ENCODE measurements at places on chromosomes 12 and 14.

- DNase-seq, result no peak
Measured at GRCh38 chr12:92571844-92572543, 130.8 kb upstream of the PLEKHG7 start.

DNA sequence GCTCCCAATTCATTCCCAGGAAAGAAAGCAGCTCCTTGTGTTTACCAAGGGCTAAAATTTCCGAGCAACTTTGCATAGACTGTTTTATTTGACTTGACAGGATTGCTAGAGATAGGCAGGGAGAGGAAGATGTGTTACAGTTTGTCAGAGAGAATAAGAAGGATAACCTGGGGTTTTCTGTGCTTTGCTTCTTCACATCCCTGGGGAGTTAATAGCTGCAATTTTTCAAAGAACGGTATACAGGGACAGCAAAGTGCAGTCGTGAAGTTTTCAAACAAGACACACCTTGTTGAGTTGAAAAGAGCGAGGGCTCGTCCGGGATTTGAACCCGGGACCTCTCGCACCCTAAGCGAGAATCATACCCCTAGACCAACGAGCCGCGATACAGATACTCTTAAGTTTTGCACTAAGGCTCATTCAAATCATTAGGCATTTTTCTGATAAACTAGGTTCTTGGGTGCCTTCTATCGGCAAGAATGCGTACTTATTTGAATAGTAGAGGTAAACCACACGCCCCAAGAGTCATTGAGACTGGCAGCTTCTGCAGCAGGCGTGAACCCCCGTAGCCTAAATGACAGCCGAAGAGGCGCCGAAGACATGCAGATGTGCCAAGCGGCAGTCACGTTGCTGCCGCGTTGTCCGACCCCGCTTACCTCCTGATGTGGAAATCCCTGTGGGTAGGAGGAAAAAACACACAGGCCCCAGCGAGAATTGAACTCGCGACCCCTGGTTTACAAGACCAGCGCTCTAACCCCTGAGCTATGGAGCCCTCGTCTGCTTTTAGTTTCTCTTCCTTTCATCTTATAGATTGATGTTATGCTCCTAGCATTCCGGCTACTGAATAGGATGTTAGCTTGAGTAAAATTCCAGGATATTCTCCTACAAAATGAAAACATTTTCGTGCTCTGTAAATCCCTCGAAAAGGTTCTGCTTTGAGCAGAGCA lies 22.2 kb upstream of the RNASE12 start:
- DNase-seq, result peak; percentile 91

GRCh38 chr12:90260136-90260535 lies 551.5 kb upstream of the ATP2B1 start:
- no peak for DNase-seq

DNA sequence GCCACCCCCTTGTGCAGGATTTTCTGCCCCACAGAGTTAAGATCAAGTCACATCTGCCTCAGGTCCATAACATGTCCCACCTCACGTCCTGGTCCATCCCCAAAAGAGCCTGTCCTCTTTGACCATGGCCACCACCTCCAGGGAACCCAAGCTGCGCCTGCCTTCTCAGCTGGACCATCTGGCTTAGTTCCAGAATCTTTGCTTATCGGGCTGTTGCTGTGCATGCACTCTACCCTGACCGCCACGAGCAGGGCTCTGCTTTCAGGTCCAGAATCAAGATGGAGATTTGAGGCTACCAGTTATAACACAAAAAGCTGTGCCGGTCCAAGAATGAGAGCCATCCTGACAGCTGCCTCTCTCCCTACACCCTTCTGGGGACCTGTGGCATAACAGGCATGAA lies 326.7 kb downstream of the DPF3 start:
- no peak for DNase-seq

DNA sequence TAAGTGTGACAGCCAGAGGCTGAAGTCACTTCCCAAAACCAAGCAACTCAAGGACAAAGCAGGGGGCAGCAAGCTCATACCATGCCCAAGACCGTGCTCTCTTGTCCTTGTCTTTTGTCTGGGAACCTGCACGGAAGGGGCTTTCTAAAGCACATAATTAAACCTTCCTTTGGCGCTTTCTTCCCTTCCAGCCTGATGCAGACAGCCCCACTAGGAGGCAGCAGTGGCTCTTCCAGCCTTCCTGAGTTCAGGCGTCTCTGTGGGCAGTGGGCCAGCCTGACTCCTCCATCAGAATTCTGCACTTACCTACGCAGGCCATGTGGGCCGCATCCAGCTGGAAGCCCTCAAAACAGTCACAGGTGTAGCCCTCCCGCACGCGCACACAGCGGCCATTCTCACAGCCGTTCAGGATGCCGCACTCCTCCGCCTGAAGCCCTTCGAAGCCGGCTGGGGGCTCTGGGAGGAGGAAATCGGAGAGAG lies 7.6 kb downstream of the ISCA2 start:
- DNase-seq, result peak; percentile 48

GRCh38 chr14:29941401-29941800 lies 13.8 kb upstream of the PRKD1 start:
- DNase-seq, result no peak

GRCh38 chr14:29085546-29085945 lies 319.0 kb downstream of the FOXG1 start:
- DNase-seq, result peak; percentile 3

- no peak for DNase-seq
Measured at GRCh38 chr14:77691259-77691658, 16.6 kb downstream of the ALKBH1 start.

- no peak for DNase-seq
Measured at GRCh38 chr14:27553790-27554189, 956.0 kb upstream of the NOVA1 start.

DNA sequence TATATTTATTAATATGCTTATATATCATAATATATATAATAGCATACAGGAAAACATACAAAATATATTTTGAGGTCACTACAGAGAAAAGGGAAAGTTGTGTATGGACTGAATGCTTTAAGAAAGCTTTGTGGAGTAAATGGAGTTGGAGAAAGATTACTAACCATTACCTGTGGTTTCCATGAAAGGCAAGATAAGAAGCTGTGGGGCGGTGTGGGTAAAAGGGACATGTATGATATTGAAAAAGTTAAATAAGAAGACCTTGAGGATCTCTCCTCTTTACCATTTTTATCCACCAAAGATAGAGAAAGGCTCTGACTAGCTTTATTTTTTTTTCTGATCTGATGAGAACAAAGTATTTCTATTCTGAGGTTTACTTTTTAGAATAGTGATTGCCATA lies 404.4 kb downstream of the TRHDE start:
- DNase-seq, result no peak

DNA sequence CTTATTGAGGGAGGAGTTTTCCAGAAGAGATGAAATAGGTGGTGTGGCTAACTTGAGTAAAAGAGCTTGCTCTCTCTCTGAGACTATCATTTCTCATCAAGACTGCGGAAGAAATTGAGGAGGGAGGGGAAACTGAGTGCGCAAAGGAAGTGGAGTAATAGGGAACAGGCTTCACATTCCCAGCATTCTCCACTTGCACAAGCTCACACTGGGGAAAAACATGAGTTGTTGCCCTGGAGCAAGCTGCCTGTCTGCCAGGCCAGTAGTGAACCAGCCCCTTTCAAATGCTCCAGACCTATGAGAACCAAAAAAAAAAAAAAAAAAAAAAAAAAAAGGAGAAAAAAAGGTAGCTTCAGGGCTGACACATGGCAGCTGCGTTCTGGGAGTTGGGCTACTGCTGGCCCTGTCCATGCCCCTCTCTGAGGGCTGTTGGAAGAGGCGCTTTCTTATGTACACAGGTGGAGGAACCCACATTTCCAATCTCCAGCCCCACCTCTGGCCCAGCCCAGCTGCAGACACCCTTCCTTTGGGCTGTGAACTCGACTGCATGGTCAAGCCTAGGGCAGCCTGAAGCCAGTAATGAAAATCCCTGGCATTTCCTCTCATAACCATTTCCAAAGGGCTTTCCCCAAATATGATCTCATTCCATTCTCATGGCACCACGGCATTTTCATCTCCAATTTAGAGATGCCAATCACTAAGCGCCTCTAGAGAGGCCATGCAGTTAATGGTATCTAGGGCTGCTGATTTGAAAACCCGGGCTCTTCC lies 32.5 kb upstream of the EMP1 start:
- no peak for DNase-seq

GRCh38 chr12:101570047-101570446 lies 24.7 kb upstream of the MYBPC1 start:
- DNase-seq, result peak; percentile 61

- DNase-seq, result peak; percentile 6
Measured at GRCh38 chr12:47938093-47938492, 25.3 kb upstream of the TMEM106C start.

GRCh38 chr12:21776175-21776574 lies 1.7 kb upstream of the KCNJ8 start:
- DNase-seq, result no peak

DNA sequence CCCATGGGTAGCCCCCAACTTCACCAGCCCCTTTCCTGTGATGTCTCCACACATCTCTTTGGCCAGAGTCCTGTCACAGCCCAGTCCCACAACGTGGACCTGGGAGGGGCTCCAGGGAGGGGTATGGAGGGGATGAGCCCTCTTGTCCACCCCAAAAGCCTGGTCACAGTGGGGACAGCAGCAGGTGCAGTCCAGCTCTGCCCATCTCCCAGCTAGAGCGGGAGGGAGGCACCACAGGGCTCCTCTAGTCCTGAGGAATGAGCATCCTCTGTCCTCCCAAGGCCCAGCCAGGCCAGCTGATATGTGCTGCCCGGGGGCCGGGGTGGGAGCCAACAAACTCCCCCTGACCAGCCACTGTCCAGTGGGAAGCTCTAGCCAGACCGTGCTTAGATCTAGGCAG lies 43.5 kb upstream of the EIF5 start:
- no peak for DNase-seq

DNA sequence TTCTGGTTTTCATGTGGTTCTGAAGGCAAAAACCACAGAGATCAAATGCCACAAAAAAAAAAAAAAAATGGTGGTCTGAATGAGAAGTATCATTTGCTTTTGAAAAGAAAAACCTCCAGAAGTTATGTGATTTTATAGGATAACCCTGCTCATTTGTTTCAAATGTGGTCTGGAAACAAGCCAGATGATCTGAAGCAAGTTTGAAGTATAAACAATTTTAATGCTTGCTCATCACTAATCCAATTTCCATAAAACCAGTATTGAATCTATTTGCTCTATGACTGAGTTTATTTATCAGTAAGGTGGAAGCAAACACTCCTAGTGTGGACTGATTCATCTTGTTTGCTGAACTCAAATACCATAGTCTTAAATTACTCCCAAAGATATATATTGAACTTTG lies 407.3 kb upstream of the FLRT2 start:
- DNase-seq, result no peak

- no peak for DNase-seq
Measured at GRCh38 chr12:12902036-12902435, 10.7 kb downstream of the GPRC5A start.

- DNase-seq, result peak; percentile 95
Measured at GRCh38 chr12:14981049-14981448, 8.2 kb downstream of the PDE6H start.

DNA sequence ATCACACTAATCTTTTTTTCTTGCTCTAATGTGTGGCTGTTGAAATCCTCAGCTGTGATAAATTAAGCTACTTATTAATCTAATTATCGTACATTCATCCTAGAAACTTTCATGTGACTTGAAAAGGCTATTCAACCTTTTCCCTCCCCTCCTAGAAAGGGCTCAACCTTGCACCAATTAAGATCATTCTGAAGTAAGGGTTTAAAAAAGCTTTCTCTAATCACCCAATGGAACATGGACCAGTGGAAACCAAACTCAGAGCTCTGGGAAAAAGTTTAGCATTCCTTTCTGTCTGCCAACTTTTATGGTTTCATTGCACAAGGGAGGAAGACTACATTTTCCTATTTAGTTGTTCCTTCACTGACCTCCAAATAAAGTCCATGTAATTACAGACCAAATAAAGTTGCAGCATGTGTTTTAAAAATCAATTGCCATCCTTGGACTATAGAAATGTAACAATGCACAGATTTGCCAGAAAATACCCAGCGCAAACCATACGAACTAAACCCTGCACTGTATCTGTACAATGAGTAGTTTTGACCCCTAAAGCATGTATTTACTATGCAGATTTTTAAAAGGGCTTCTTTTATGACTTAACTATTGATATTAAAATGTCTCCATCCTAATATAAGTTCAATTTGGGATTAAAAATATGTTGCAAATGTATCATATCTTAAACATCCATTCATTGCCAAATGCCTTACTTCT lies 142.6 kb upstream of the OTX2 start:
- DNase-seq, result no peak

DNA sequence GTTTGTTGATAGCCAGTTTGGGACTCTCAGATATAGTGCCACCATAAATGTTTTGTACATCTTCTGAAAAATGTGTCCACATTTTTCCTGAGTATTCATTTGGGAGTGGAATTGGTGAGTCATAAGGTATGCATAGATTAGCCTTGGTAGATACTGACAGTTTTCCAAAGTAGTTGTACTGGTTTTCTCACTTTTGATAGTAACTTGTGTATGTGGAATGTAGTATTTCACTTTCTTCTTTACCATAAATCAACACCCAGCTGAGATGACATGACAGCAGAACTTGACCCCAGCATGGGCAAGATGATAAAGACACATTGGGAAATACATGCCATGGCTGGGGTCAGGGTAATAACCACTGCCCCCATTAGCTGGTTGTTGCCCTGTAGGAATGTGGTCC lies 5.4 kb downstream of the FBXW8 start:
- DNase-seq, result no peak

GRCh38 chr12:111578971-111579340 lies 20.2 kb downstream of the ATXN2 start:
- DNase-seq, result no peak

- DNase-seq, result no peak
Measured at GRCh38 chr12:21695986-21696385, 38.3 kb upstream of the LDHB start.

DNA sequence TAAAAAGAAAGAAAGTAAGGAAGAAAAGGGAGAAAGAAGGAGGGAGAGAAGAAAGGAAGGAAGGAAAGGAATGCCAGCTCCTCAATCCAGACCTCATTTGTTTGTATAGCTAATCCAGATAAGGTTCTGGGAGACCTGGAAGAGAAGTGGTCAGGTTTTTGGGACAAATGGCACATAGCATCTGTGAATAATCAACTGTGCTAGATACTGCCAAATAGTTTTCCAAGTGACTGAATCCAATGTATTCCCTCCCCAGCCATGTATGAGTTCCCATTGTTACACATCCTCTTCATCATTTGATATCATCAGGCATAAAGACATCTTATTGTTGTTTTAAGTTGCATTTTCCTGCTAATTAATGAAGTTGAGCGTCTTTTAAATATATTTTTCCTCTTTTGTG lies 18.6 kb upstream of the PTGR2 start:
- DNase-seq, result no peak

DNA sequence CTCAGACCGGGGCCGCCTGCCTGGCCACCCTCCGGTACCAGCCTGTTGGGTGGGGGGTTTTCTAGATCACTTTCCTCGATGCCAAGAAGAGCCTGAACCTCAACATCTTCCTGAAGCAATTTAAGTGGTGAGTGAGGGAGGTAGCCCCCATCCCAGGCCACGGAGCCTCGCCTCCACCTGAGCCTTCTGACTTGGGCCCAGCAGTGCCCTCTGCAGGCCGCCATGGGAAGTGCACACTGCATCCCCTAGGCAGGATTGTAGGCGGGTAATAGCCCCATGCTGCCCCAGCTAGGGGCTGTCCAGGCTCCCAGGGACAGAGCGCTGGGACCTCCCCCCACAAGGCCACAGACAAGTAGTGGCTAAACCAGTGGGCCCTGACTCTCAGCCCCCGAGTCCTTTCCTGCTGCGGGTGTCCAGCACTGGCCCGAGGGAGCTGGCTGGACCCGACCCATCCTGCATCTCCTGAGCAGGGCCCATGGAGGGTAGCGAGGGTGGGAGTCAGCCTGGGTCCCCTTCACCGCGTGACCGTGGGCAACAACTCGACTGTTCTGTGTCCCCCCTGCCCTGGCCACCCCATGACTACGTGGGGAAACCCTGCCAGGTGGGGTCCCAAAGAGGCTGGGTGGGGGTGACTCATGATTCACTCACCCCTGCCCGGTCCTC lies 15.3 kb upstream of the ADSS1 start:
- DNase-seq, result peak; percentile 76

Measured in suppressor macrophage (primary cell).